ENCODE measurements at places on chromosomes 5 and 9.

DNA sequence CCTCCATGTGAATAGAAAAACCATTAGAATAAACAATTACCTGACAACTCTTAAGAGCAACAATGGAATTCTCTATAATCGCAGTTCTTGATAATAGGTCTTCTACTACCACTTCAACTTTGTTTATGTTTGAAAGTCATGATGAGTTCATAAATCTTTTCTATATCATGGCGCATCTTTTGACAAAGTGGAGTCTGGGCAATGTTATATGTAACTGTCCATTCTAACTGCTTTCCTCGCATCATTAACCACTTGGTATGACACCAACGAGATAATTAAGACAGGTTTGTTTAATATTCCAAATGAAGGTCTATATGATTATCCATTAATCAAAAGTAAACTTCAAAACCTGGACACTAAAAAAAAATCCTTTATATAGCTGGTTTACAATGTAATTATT lies 272.0 kb downstream of the DENND1A start:
- no peak for DNase-seq

DNA sequence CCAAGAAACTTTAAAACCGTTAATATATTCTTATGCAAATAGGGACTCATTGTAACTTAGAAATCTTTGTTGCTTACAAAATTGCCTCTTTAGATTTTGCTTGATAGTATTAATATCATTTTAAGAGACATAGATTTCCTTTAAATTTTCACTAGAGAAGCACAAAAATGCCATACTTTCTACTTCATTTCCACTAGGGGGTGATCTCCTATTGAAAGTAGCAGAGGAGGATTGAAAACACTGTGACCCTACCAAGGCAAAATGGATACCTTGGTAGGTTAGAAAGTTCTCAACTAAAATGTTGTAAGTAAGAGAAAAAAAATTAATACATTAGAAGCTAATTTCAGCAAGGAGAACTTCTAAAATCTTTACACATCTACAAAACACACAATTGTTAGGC lies 204.9 kb downstream of the CHSY3 start:
- DNase-seq = peak; percentile 11

- peak; percentile 91 for DNase-seq
Observed at GRCh38 chr5:150155258-150156026, at the start of gene PDGFRB. Gene PDGFRB, minus strand, starts transcription at chr5:150155845. Its CDS starts 18,798 bp downstream, at chr5:150137047.

GRCh38 chr9:37197158-37198038 lies 77.0 kb downstream of the ZCCHC7 start:
- no peak for DNase-seq

- no peak for DNase-seq
Observed at GRCh38 chr5:58961631-58962280, 378.9 kb downstream of the RAB3C start.

All from AG08396 (cell line).